CD8-positive, alpha-beta T cell (primary cell): ENCODE measurements at places on chromosomes 6 and 20. TPM values are rescaled to one million over a fixed set of nuclear protein-coding genes. Genes with fewer than 3 reads are reported as not detected.

The SSTR4 gene
- total RNA-seq: not detected

The DYNLT2 gene
- total RNA-seq: 3.6 TPM

The TAAR1 gene
- total RNA-seq: not detected

The PRRT1 gene
- total RNA-seq: 3.1 TPM

The COL10A1 gene
- total RNA-seq: not detected

The C6orf89 gene
- 22.2 TPM for total RNA-seq

The ADGB gene
- not detected for total RNA-seq

The HLA-E gene
- total RNA-seq: 1,281 TPM

The RSPO3 gene
- total RNA-seq: not detected

The CPXM1 gene
- 0.38 TPM for total RNA-seq

The PGC gene
- total RNA-seq: not detected

The ZDHHC14 gene
- 2.3 TPM for total RNA-seq

The MAFB gene
- total RNA-seq: 0.62 TPM

The MACROD2 gene
- total RNA-seq: not detected

The DEFB132 gene
- total RNA-seq: not detected

The C2 gene
- 1.1 TPM for total RNA-seq

The MYLK4 gene
- total RNA-seq: 0.71 TPM

The CLVS2 gene
- not detected for total RNA-seq

The NHLRC1 gene
- total RNA-seq: 0.28 TPM

The HINT3 gene
- 14.2 TPM for total RNA-seq

The MMP24 gene
- total RNA-seq: 0.08 TPM

The ACAT2 gene
- total RNA-seq: 24.1 TPM

The SLC9A8 gene
- total RNA-seq: 30.7 TPM

The HEY2 gene
- total RNA-seq: 0.11 TPM

The SLC52A3 gene
- not detected for total RNA-seq

The GRM1 gene
- total RNA-seq: not detected

The TRIM26 gene
- total RNA-seq: 54.8 TPM

The RHAG gene
- total RNA-seq: not detected

The SGK2 gene
- total RNA-seq: 0.47 TPM

The MYH7B gene
- total RNA-seq: 0.54 TPM

The TNXB gene
- 13.8 TPM for total RNA-seq

The TRIM10 gene
- not detected for total RNA-seq

The C6orf118 gene
- total RNA-seq: not detected

The TPD52L1 gene
- not detected for total RNA-seq

The TFAP2B gene
- not detected for total RNA-seq

The LRRC1 gene
- 0.87 TPM for total RNA-seq

The FABP7 gene
- not detected for total RNA-seq

The RNF8 gene
- 8.2 TPM for total RNA-seq

The MKKS gene
- 0.83 TPM for total RNA-seq

The CGA gene
- not detected for total RNA-seq

The PRDM1 gene
- 38.4 TPM for total RNA-seq
